Ureter (tissue), 1 donor: ENCODE measurements at places on chromosomes 7 and 10. TPM values are rescaled to one million over a fixed set of nuclear protein-coding genes. Genes with fewer than 3 reads are reported as not detected.

FBH1 gene
- 70.8 TPM for total RNA-seq

ECD gene
- 39.1 TPM for total RNA-seq

CLRN3 gene
- not detected for total RNA-seq

RAMP3 gene
- total RNA-seq = 47.2 TPM

MRPS17 gene
- total RNA-seq = 13.1 TPM

C7orf33 gene
- total RNA-seq = not detected

MYPN gene
- 0.08 TPM for total RNA-seq

STYXL1 gene
- 45.4 TPM for total RNA-seq
